ENCODE measurements at places on chromosomes 5 and 9.

- no peak for DNase-seq
Measured at GRCh38 chr5:157076558-157076957, 17.6 kb upstream of the HAVCR1 start.

- DNase-seq: no peak
Measured at GRCh38 chr9:7028591-7028990, 270.8 kb downstream of the KDM4C start.

DNA sequence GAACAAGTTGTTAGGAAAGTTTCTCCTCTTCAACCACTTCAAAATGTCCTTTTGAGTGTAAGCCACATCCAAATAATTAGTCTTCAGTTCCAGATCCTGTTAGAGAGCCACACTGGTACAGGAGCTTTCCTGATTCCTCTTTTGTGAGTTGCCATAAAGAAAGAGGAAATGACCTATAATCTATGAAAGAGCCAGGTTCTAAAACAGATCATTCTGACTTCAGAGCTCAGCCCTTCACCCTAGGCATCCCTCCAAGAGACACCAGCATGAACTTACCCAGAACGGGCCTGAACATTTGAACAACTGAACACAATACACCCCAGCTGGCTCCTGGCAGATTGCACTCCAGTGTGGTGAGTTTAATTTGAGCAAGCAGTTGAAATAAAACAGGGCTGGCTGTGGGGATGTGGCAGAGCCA lies 25.7 kb downstream of the SLC1A1 start:
- no peak for DNase-seq

GRCh38 chr5:100409660-100410151 lies 125.5 kb upstream of the FAM174A start:
- DNase-seq: no peak

GRCh38 chr9:14909961-14910805 lies at the start of gene FREM1:
TSS of gene FREM1 (minus strand) at chr9:14910428. CDS start at chr9:14868977, 41,451 bp downstream.
- no peak for DNase-seq

DNA sequence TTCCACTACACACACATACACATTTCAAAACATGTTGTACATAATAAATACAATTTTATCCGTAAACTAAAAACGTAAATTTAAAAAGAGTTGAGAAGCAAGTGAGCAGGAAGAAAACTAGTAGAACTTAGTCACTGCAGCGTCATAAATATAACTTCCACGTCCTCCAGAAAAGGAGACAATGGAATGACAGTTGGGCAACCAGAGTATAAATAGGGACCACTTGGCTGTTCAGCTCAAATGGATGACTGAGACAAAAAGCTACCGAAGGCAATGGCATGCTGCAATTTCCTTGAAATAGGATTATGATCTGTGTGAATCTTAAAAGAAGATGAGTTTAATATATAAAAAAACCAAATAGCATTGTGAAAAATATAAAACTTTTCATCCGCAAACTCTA lies 438.5 kb upstream of the RGMB start:
- DNase-seq: no peak

GRCh38 chr9:123669346-123669745 lies 260.6 kb downstream of the DENND1A start:
- no peak for DNase-seq

GRCh38 chr9:72356041-72356582 lies 8.9 kb downstream of the ZFAND5 start:
- no peak for DNase-seq

GRCh38 chr5:141835928-141836670 lies 42.1 kb downstream of the PCDH1 start:
- DNase-seq: no peak

DNA sequence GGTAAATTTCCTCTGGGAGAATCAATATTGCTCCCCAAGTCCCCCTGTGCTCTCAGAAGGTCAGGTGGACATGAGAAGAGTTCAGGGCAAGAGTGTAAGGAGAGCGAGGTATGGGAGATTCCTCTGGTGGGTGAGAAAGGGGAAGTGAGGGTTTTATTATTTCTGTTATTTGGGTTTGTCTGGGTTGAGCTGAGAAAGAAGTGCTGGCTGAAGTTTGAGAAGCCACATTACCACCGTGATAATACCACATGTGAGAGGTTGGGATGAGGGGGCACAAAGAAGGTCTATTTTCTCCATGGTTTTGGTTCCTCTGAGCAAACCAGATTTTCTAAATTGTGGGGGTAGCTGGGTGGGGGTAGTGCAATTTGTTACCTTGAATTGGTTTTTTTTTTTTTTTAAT lies 350.4 kb downstream of the OSTF1 start:
- DNase-seq: no peak

- DNase-seq: no peak
Measured at GRCh38 chr5:65252977-65253376, 228.7 kb downstream of the ADAMTS6 start.

GRCh38 chr9:129072171-129072570 lies 8.7 kb upstream of the DOLPP1 start:
- DNase-seq: no peak

DNA sequence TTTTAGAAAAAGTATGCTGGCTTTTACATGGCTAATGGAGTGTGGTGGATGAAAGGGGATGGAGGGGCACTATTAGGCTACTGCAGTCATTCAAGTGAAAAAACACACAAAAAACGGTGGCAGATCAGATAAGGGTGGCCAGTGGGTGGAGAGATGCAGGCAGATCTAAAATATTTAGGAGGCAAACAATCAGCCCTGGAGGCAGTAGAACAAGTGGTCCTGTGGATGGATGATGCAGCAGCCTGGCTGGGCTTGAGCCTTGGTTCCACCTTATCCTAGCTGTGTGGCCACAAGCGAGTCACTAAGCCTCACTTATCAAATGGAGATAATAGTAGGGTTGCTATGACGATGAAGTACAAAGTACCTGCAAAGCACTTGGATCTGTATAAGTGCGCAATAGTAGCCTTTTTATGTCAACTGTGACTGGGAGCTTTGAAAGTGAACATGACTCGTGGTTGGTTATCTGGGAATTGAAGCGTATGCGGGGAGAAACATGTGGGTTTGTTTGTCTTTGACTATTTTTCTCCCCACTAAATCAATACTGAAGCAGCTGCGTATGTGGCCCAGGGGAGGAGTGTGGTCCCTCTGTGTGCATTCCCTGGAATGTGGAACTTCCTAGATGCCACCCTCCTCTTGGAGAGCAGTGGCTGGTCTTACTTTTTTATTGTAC lies 20.2 kb downstream of the NSG2 start:
- DNase-seq: no peak

GRCh38 chr5:153429761-153430380 lies 60.6 kb upstream of the GRIA1 start:
- DNase-seq: no peak

- DNase-seq: no peak
Measured at GRCh38 chr9:6870650-6871477, 113.1 kb downstream of the KDM4C start.

GRCh38 chr5:73112359-73112758 lies 8.0 kb upstream of the TMEM171 start:
- DNase-seq: no peak

DNA sequence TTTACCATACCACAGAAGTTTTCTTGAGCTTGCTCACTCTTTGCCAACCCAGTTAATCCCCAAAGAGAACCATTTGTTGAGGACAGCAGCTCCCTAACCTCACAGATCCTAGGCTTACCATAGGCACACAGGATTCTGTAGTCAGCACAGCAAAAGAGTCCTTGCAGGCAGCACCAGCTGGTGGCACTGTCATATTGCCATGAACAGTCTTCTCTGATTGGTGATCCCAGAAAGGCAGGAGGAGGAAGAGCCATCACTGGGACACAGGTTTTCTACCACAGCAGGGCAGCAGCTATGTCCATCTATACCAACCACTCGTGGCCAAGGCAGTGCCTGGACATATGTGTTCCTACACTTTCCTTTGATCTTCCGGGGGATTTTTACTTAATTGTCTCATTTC lies 297.1 kb upstream of the CD180 start:
- no peak for DNase-seq

DNA sequence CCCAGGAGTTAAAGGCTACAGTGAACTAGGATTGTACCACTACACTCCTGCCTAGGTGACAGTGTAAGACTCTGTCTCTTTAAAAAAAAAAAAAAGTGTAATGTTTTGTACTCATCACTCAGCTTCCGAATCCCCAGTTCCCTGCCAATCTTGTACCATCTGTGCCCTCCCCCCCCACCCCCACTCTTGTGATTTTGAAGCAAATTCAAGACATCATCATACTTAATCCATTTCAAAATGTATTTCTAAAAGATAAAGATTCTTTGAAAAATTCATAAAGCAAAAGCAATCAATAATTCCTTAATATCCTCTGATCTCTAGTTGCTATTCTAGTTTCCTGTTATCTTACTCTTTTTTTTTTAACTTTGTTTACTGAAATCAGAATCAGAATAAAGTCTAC lies 34.9 kb upstream of the HMCN2 start:
- DNase-seq: no peak

DNA sequence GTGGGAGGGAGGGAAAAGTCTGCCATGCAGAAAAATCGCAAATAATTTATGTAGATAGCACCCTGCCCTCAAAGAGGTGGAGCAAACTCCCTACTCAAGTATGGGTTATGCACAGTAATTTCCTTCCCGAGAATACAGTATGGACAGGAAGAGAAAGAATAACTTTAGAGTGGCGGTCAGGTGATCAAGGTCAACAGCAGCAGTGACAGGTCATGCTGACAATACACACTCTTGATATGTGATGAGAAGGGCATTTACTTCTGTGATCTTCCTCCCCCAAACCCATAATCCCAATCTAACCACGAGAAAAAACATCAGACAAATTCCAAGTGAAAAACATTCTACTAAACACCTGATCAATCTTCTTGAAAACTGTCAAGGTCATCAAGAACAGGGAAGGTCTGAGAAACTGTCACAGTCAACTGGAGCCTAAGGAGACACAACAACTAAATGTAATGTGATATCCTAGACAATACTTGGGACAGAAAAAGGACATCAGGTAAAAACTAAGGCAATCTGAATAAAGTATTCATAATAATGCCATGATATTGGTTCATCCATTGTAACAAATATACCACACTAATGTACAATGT lies 11.7 kb downstream of the BICD2 start:
- DNase-seq: no peak

DNA sequence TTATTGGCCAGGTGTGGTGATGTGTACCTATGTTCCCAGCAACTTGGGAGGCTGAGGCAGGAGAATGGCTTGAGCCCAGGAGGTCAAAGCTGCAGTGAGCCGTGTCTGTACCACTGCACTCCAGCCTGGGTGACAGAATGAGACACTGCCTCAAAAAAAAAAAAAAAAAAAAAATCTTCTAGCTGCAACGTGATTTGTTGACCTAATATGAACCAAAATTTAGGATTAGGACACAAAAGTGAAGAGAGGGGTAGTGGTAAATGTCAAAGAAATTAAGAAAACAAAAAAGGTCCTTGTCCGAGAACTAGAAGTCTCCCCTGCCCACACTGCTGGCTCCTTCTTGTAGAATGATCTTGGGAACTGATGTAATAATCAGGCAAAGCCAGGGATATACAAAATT lies 272.0 kb downstream of the EFNA5 start:
- no peak for DNase-seq

GRCh38 chr9:12705738-12706391 lies 12.7 kb downstream of the TYRP1 start:
- no peak for DNase-seq

- DNase-seq: no peak
Measured at GRCh38 chr9:127131871-127132270, 9.4 kb upstream of the ANGPTL2 start.

- DNase-seq: no peak
Measured at GRCh38 chr5:60492958-60493357, 207.0 kb downstream of the DEPDC1B start.

DNA sequence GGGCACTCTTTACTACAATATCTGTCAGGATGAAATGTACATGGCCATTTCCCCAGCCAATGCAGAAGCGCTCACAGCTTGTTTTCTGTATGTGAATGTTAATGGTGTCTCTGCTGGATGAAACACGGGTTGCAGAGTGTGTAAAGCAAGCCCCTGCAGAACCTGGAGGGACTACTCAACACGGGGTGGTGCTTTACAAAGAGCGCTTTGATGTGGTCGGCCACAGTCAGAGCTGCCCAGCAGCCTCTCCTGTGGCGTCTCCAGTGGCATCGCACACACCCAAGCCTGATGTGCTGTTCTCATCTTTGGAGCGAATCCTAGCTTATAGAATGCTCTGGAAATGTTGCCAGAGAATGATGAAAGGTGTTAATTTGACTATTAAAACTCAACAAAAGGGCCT lies 162.7 kb upstream of the NFIL3 start:
- DNase-seq: no peak

GRCh38 chr5:140367256-140368013 lies 7.4 kb downstream of the SLC4A9 start:
- no peak for DNase-seq

DNA sequence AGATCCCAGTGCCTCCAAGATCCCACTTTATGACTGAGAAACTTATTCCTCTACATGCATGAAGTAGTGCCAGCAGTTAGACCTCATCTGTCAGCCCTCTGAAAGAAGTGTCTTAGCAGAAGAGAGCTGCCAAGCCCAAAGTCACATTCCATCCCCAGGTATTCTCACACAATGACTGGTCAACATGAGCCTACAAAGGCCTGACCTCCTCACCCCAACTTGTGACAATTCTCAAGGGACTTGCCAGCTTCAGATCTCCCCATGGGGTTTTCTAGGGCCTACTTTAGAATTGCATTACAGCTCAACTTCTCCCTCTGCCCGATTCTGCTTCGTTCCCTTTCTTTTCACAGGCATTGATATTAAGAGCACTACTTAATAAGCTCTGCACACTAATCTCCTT lies 393.8 kb upstream of the SLC30A5 start:
- DNase-seq: no peak

DNA sequence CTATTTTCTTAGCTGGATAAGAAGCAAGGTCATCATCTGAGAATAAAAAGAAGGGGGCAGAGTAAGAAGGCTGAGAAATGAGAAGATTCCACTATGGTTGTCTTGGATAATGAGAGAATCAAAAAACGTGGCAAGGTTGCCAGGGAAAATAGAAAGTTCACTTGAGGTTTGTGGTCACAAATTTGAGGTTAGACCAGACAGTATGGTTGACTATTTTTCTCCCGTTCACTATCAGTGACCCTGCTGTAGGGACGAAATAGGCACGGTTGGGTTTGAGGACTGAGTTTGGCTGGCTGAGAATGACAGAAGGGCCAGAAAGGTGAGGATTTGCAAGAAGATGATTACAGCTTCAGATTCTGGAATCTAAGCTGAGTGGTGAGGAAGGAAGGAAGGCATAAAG lies 266.0 kb upstream of the ZNF462 start:
- no peak for DNase-seq

- DNase-seq: no peak
Measured at GRCh38 chr5:346229-346935, 24.9 kb downstream of the AHRR start.

- DNase-seq: no peak
Measured at GRCh38 chr5:68134669-68135313, 80.8 kb upstream of the PIK3R1 start.

- DNase-seq: no peak
Measured at GRCh38 chr5:97543166-97543565, 360.1 kb upstream of the RIOK2 start.
